Posterior vena cava (tissue), 2 donors: ENCODE measurements at places on chromosomes 4 and X.

DNA sequence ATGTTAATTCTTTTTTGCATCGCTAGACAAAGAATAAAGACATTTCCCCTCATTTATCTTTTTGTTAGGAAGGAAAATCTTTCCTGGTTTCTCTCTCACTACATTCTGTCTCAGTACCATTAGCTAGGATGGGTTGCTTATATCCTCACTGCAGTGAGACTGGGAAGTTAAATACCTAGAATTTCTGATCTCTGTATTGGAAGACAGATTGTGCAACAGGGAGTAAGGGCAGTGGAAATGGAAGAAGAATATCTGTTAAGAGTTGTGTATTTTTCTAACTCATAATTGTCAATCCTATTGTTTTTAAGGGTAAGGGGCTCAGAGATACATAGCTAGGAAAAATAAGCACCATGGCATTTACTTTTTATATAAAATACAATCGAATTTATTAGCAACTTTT, 19.6 kb downstream of the PTPN13 start:
- DNase-seq: no peak

- DNase-seq: no peak
These were observed 467 bp downstream of the HSD17B11 start for GRCh38 chr4:87390551-87390890.

DNA sequence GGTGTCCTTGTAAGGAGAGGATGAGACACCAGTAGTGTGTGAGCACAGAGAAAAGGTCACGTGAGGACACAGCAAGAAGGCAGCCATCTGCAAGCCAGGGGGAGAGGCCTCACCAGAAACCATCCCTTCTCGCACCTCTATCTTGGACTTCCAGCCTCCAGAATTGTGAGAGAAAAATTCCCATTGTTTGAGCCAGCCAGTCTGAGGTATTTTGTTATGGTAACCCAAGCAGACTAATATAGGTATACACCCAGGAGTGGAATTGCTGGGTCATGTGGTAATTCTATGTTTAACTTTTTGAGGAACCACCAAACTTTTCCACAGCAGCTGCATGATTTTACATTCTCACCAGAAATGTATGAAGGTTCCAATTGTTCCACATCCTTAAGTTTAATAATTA, 25.6 kb downstream of the ZDHHC9 start:
- no peak for DNase-seq

- no peak for DNase-seq
These were observed 158.1 kb downstream of the ATP10D start for GRCh38 chr4:47642985-47643760.

GRCh38 chrX:154411981-154412340, 622 bp downstream of the TAFAZZIN start:
- DNase-seq: peak; percentile 90

- DNase-seq: no peak
These were observed 40.3 kb upstream of the NFXL1 start for GRCh38 chr4:47954677-47955076.

DNA sequence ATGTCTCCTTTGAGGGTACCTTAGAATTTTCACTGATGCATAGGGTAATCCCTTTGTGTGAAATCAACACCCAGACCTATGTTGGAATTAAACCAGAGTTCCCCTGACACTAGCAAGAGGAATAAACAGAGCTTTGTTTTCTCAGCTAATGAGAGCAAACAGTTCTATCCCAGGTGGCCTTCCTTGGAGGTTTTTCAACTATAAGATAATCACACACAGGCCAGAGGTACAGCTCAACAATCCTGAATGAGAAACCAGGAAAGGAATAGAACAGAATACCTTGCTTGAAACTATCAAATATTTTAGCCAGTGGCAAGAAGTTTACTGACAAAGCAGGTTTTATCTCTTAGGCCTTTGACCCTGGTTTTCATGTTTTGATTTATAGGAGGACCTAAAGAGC, 100.2 kb downstream of the OTC start:
- DNase-seq: no peak

DNA sequence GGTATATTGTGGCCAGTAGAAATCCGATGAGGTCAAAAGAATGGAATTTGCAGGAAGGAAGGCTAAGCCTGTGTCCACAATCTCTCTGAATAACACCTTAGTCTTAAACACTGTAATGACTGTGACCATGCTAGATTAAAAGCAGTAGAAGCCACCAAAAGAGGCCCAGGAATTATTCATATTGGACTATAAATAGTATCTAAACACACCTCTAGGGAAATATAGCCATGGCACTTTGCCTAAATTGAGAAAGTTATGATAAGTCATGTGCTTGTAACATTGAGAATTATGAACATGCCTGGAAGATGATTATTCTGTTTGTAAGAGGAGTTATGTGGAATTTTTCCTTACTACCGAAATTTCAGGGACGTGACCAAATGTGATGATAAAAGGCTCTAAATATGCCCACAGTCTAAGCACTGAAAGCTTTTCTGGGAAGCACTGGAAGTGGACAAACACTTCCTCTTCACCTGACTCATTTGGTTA, 298.5 kb downstream of the KCTD8 start:
- DNase-seq: no peak

DNA sequence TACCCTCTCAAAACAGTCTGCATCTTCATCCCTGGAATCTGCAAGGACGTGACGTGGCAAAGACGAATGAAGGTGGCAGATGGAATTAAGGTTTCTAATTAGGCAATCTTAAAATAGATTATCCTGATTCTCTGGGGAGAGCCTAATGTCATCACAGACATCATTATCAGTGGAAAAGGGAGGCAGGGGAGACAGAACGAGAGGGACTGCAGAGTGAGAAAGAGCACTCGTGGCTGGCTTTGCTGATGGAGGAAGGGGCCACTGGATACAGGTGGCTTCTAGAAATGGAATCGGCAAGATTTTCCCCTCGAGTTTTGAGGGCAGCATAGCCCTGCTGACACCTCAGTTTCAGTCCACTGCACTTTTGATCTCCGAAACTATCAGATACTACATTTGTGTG, 110.6 kb downstream of the ASMT start:
- no peak for DNase-seq

GRCh38 chr4:122326908-122327307, 51.9 kb upstream of the ADAD1 start:
- DNase-seq: no peak

- DNase-seq: no peak
These were observed 142.0 kb upstream of the RBPJ start for GRCh38 chr4:26178854-26179253.

- DNase-seq: no peak
These were observed 670.0 kb upstream of the AMOT start for GRCh38 chrX:113510586-113510985.

- DNase-seq: no peak
These were observed 61.8 kb downstream of the NFKB1 start for GRCh38 chr4:102563000-102563399.

- DNase-seq: no peak
These were observed 338.3 kb upstream of the GALNT7 start for GRCh38 chr4:172830295-172830764.

DNA sequence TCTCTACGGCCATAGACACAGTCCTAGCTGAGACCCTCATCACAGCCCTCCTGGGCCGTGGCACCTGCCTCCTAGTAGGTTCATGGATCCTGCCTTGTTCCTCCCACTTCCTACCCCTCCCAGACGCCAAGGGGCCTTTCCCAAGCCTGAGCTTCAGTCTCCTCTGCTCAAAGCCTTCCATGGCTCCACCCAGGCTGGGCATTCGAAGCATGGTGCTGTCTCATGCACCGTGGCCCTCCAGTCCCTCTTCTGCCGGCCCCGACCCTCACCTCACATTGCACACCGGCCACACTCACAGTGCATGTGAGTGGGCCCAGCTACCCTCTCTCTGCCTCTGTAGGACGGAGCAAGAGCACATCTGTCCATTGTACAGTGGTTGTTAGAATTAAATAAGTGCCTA, 21.7 kb upstream of the KIAA0232 start:
- DNase-seq: peak; percentile 58
